ENCODE measurements at places on chromosomes 16 and 17.

- DNase-seq = no peak
Observed at GRCh38 chr17:64009571-64010402, 10.6 kb downstream of the ICAM2 start.

- DNase-seq = no peak
Observed at GRCh38 chr16:19450186-19450585, 32.5 kb downstream of the TMC5 start.

GRCh38 chr16:84483882-84484565 lies 20.4 kb downstream of the MEAK7 start:
- no peak for DNase-seq

- DNase-seq = no peak
Observed at GRCh38 chr17:27415120-27415795, 41.0 kb upstream of the KSR1 start.

DNA sequence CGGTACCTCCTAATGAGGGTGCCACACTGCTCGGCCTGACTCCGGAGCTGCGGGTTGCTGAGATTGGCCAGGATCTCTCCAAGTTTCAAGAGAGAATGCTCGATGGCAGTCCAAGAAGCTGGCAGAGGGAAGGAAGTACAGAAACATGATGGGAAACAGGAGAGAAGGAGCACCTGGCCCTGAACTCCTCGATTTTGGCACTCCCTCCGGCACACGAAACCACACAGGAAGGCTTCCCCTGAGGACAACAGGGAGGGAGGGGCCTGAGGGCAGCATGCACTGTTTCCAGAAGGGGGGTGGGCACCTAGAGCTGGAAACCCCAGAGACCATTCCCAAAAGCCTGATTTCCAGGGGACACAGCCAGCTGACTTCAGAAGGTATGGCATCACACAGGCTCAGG lies 18.1 kb downstream of the CSF3 start:
- no peak for DNase-seq
